ENCODE measurements at places on chromosomes 5 and 9.

GRCh38 chr9:98442114-98442513, 186.7 kb upstream of the TBC1D2 start:
- DNase-seq: no peak

GRCh38 chr9:1276474-1276873, 226.3 kb downstream of the DMRT2 start:
- no peak for DNase-seq

DNA sequence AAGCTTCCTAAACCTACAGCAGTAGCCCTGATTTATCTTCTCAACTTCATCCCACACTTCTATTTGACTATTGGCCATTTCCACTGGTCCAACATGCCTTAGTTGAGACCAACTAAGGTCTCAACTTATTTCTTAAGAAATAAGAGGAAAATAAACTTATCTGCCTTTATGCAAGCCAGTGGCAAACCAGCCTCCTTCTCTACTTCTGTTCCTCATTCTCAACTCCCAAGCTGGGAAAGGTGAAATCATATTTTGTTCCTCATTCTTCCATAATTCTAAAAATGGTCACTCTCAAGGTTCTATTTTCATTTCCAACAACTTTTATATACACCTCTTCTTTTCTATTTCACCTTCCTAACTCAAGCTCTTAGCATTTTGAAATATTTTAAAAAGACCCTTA, 149.6 kb upstream of the C9orf72 start:
- no peak for DNase-seq

DNA sequence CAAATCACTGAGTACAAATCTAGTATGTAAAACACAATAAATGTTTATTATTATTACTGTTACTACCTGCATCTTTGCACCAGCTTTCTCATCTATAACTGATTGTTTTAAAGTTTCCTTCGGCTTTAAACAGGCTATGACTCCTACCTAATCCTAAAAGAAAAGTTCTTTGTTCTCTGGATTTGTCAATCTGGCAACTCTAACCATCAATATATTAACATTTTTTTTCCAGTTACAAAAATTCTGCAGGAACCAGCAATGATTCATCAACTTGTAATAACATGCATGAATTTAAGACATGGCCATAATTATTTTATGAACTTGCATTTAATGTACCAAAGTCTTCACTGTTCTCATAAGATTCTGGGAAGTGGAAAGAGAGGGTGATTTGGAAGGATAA, 228.5 kb downstream of the PIK3R1 start:
- no peak for DNase-seq

- DNase-seq: no peak
Observed at GRCh38 chr9:83197591-83197990, 134.6 kb upstream of the RASEF start.

DNA sequence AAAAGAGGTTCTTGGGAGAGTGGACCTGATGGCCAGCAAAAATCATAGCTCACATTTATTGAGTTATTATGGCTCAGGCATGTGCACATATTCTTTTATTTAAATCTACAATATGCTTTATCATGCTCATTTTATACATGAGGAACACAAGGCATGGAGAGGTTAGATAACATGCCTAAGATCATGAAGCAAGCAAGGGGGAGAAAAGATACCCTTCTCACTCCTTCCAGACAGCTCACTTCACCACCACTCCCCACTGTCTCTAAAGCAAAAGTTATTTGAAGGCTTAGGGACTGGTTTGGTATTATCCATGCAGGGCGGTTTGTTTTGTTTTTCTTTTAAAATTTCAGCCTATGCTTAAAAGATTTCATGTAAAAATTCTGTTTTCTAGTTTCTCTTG, 59.0 kb upstream of the PDE8B start:
- DNase-seq: no peak

GRCh38 chr9:74777136-74777879, 110.4 kb downstream of the TRPM6 start:
- peak; percentile 54 for DNase-seq

All from HFFc6 (cell line).